Immature natural killer cell (primary cell): ENCODE measurements at places on chromosomes 3 and 15.
A peak's percentile ranks its signal among the peaks of the same experiment; 100 is the strongest.

DNA sequence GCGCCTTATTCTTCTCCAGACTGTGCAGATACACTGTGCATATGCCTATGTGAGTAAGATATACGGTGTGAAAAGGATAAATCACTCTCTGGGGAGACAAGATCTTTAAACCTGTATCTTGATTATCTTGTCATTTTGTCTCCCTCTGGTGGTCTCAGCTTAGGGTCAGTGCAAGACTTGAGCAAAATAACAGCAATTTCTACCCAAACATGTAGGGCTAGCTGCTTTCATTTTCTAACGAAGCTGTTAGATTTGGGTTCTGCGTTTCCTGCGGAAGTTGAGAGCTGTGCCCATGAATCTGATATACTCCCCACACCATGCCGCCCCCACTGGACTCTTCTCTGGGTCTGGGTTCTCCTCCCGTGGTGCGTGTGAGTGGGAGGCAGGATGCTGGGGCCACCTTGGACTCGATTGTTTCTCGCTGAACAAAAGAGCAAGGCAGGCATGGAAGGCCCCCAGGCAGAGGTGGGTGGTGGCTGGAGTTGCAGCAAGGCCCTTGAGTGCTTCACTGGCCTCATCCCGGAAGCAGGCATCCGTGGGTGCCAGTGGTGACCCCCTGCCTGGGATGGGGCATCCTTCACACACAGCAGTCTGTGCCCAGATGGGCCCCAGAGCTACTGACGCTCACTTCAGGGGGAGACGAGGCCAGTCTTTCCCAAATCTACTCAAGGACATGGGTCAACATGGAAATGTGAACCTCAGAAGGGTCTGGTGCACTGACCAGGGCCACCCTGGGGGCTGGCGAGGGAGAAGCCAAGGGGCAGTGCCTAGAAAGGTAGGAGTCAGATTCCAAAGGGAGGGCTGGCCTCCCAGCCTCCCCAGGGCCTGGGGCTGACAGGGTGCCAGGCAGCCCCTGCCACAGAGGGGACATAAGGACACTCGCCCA is 179.6 kb downstream of the NSMCE3 start:
- DNase-seq = peak; percentile 77

DNA sequence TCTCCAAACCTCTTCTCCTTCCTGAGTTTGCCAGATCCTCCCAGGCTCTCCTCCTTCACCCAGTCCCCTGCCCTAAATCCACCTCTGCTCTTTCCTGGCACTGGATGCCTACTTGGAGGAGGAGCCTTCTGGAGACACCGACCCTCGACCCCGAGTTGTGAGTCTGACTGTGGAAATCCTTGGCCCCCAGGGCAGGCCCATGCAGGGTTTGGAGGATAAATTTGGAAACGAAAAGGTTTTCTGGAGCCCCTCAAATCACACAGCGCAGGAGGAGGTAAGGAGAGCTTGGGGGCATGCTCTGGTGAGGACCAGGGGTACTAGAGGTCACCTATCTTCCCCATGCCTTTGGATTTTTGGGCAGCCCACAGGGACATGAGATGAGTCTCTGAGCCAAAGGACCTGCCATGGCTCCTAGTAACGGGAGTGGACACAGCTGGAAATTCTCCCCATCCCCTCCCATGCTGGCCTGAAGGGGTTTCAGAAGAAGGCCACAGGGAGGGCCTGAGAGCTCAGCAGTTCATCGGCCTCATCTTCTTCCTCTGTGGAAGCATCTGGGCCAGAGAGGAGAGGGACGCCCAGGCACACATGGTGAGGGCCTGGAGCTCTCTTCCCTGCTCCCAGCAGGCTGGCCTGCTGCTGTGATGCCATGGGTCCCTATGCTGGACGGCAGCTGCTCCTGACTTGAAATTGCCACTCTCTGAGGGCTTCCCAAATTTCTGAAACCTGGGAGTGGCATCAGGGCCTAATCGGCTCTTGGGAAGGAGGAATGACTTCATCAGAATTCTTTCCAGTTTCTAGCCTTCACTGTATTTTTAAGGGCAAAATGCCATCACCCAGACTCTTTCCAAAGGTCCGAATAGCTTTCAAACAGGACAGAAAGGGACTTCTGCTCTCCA is 68.6 kb upstream of the ITGA11 start:
- DNase-seq = no peak

GRCh38 chr3:64353226-64353625 is 128.0 kb upstream of the PRICKLE2 start:
- DNase-seq = no peak

DNA sequence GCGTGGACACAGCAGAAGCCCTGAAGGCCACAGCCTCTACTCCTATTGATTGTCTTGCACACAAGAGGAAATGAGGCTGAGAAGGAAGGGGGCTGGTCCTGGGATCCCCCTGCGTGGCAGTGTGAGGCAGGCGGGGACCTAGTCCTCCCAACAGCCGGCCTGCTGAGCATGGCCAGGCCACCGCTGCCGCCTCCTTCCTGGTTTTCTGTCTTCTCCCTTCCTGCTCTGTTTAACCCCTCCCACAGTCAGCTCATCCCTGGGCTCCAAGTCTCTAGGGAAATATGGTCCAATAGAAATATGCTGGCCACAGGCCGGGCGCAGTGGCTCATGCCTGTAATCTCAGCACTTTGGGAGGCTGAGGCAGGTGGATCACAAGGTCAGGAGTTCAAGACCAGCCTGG is 42.1 kb upstream of the HES1 start:
- DNase-seq = no peak

DNA sequence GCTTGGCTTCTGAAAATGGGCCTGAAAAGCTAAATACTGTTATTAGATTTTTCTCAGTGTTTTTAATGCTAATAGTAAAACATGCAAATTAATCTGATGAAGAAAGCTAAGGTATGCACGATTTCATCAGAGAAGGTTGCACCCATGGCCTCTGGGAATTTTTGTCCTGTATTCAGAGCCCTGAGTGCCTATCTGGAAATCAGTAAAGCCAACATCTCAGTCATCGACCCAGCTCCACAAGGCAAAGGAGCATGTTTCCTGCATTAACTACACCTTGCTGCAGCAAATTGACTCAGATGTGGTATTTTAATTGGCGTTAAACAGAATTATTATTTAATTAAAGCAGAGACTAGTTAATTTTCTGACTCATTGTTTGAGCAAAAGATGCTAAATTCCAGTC is 49.0 kb upstream of the TP63 start:
- no peak for DNase-seq

DNA sequence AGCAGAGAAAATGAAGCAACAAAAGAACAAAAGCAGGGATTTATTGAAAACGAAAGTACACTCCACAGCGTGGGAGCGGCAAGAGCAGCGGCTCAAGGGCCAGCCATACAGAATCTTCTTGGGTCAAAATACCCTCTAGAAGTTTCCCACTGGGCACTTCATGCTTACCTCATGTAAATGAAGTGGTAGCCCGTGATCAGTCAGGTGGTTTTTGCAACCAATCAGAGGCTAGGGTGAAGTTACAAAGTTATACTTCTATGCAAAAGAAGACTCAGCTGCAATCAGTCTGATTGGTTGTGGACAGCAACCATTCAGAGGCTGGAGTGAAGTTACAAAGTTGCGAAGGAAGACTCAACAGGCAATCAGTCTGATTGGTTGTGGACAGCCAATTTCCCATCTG is 37.8 kb upstream of the TRH start:
- DNase-seq = peak; percentile 44

GRCh38 chr3:124846189-124846588 is 41.0 kb downstream of the ITGB5 start:
- no peak for DNase-seq

DNA sequence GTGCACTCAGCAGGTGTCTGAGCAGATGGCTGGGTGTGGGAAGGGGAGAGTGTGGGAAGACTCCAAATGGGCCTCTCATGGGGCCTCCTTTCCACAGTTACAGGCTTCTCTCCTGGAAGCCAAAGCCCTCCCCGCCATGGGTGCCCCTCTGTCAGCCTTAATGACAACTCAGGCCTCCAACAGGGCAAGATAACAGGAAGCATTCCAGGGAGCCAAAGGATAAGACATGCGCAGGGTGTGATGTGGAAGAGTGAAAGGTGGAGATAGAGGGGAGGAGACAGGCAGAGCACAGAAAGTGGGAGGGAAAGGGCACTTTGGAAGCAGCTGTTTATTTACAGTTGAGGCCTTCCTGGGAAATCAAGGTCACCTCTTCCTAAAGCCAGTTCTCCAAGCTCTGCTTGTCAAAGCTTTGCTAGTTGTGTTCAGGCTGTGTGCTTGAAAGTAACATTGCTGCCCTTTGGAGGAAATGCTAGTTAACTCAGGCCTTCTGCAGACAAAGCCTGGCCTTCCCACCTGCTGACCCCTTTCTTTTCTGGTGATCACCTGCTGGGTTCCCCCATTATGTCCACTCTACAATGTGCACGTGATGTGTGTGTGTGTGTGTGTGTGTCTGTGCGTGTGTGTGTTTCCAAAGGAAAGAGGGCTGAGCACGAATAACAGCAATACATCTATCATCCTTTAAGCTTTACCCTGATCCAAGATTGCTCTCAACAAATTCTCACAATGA is 35.2 kb upstream of the SMAD3 start:
- no peak for DNase-seq

DNA sequence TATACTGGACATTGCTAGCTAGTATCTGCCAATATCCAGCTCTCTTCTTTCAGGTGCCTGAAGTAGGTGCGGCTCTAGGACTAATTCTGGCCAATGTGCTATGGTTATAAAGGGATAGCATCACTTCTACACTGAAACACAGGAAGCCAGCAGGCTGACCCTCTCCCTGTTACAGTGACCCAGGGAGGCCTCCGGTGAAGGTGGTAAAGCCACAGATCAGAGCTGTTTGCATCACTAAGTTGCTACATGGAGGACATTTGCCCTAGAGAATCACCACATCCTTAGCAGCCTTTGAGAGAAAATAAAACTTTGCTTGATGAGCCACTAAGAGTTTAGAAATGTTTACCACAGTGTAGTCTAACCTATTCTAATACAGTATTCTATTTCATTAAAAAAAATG is 161.4 kb downstream of the CHST2 start:
- DNase-seq = peak; percentile 85

- DNase-seq = no peak
Observed at GRCh38 chr15:99732124-99732750, 1.0 kb downstream of the LYSMD4 start.

GRCh38 chr3:51035630-51036029 is 349.5 kb upstream of the MANF start:
- DNase-seq = no peak

DNA sequence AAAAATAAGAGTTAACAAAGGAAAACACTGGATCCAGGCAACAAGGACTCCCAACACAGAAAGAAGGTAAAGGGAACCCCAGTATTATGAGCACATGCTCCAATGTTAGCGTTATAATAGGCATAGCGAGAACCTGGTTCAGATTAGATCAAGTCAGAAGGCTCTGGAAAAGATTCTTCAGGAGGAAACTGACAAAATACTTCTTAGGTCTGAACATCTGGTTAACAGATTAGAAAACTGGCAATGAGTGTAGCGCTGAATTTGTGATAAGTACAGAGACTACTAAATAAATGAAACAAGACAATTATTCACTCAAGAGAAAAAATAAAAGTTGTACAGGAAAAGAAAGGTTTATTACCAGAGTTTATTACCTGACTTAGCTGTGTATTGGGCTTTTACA is 146.1 kb downstream of the DPH6 start:
- DNase-seq = no peak

DNA sequence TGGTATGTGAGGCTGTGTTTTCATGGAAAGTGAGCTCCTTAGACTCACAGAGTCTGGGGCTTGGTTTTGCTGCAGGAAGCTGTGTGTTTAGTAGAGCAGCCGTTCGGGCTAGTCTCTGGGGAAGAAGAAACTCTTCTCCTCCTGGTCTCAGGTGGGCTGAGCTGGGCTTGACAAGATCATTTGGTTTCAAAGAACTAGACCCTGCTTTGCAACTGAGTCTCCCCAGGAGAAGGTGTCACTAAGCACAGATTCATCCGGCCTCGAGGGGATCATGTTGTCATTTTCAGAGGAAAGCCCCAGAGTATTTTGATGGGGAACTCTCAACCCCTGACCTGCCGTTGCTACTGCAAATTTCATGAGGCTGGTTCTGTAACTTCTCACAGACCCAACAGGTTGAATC is 188.5 kb downstream of the FAM43A start:
- DNase-seq = no peak

- no peak for DNase-seq
Observed at GRCh38 chr3:99407257-99407656, 231.1 kb upstream of the COL8A1 start.

DNA sequence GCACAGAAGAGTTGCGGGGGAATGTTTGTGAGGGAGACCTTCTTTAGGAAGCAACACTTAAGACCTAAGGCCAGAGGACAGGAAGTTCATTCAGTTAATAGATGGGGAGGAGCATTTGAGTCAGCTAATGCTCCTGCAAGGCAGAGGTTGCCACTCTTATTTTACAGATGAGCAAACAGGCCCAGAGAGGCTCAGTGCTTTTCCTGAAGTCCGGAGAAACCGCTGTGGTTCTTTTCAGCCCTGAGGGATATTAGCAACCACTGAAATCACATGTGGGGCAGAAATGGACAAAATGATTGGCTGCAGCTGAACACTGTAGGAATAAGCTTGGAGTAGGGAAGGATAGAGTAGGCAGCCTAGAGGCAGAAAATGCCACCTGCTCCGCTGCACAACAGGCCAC is 33.3 kb upstream of the RTP4 start:
- no peak for DNase-seq

GRCh38 chr3:123275691-123276090 is 73.9 kb downstream of the SEC22A start:
- no peak for DNase-seq

GRCh38 chr3:186772701-186773417 is 10.5 kb upstream of the EIF4A2 start:
- DNase-seq = peak; percentile 73

- no peak for DNase-seq
Observed at GRCh38 chr15:90884719-90885431, 571 bp downstream of the FES start.

GRCh38 chr15:45645026-45645980 is 10.5 kb downstream of the SQOR start:
- DNase-seq = no peak

DNA sequence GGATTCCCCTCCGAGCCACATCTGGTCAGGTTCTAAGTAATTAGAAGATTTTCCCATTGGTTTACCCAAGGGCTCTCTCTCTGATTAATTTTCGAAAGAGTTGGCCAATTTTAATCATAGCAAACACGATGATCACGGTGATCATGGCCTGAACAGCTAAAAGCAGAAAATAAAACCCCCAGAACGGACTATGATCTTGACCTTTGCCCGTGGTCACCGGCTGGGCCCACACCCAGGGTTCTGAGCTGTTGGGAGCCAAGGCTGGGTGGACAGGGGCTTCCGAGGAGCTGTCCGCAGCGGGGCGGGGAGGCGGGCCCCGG is 2.6 kb downstream of the GP5 start:
- DNase-seq = no peak

DNA sequence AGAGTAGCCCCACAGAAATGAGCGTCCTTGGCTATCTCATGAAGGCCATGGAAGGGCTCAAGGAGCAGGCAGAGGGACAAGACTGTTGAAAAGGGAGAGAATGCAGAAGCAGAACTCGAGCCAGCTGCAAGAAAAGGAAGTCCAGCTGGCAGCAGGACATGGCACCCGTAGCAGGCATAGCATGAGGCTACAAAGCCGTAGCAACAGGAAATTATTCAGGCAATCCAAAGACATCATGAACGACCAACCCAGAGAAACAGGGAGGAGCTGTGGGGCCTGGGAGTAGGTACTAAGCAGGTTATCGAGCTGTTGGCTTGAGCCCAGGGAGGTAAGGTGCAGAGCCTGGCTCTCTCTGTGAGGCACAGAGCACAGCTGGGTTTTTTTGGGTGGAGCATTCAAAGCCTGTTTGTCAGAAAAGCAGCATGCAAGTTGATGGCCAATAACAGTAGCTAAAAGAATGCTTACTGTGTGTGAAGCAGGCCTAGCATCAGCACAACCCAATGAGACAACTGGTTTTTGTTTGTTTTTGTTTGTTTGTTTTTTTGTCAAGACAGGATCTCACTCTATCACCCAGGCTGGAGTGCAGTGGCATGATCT is 144.0 kb upstream of the SMAD3 start:
- no peak for DNase-seq
